Daoy (cell line): ENCODE measurements at places on chromosomes 16 and 17.

- DNase-seq: no peak
Observed at GRCh38 chr17:79594271-79594670, 16.6 kb downstream of the RBFOX3 start.

DNA sequence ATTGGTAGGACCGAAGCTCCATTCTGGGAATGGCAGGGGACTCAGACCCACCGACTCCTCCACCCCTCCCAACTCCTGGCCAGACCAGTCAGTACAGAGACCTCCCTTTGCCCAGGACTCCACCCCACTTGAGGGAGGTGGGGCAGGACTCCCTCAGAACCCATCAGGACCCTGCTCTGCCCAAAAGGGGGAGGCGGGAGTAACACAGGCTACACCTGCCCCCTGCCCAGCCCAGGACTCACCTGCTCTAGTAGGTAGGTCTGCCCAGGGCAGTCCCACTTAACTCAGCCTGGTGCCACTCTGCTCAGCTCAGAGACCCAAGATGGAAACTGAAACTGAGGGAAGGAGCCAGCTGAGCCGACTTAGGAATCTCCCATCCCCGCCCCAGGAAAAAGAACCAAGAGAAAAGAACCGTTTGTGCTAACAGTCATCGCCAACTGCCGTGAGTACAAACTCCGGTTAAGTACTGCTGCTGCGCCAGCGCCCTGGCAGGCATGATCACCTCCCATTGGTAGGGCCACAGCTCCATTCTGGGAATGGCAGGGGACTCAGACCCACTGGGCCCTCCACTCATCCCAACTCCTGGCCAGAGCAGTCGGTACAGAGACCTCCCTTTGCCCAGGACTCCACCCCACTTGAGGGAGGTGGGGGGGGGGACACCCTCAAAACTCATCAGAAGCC lies 503 bp downstream of the DHX58 start:
- DNase-seq: peak; percentile 54

GRCh38 chr16:80231888-80232287 lies 308.9 kb upstream of the DYNLRB2 start:
- DNase-seq: peak; percentile 89

- DNase-seq: no peak
Observed at GRCh38 chr17:27666831-27667560, 36.0 kb downstream of the LGALS9 start.

DNA sequence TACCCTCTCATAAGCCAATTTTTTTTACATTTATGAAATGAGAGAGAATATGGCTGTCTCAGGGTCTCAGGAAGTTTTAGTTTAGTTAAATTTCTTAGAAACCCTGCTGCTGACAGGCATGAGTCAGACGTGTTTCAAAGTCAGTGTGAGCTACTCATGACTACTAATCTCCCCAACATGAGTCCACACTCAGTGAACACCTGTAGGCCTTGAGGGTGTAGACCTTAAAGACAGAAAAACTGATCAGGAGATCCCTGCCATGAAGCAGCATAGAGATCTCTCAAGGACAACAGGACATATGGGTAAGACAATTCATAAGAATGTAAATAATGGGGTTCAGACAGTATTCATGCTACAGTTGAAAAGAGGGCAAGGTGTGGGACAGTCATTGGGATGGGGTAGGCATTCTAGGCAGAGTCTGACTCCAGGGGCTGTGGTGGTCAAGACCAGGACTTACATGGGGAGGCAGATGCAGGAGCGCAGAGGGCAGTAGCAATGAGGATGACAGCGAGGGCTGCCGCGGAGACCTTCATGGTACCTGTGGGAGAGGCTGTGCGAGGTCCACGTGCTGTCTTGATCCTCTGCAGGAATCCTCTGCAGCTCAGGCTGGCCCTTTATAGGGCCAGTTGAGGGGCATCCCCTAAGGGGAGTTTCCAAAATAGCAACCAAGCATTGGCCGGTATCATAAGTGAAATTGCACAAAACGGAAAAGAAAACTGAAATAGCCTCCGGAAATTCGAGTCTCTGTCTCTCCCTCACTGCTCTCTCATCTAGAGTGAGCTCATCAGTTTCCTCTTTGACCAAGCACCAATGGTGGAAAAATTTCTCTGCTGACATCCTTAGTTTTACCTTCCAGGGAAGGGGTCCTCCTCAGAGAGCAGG lies at the start of gene CCL5:
Gene CCL5 (minus strand): TSS at position 588 of the 882 bp plus-strand sequence.
- DNase-seq: peak; percentile 25

DNA sequence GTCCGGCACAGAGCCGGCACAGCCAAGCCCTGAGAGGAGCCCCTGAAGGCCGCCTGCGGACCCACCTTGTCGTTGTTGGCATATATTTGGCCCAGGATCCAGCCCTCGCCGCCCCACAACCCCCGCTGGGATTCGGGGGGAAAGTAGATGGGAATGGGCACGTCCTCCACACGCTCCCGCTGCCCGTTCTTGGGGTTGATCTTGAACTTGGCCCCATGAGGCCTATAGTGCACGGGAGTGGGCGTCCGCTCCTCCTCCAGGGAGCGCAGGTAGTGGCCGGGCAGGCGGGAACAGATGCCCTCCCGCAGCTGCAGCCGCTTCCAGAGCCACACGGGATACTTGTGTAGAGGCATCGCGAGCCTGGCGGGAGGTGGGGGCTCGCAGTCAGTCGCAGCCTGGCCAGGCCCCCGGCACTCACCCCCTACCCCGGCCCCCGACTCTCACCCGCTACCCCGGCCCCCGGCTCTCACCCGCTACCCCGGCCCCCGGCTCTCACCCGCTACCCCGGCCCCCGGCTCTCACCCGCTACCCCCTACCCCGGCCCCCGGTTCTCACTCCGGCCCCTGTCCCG lies 387 bp downstream of the MRPL28 start:
- no peak for DNase-seq

DNA sequence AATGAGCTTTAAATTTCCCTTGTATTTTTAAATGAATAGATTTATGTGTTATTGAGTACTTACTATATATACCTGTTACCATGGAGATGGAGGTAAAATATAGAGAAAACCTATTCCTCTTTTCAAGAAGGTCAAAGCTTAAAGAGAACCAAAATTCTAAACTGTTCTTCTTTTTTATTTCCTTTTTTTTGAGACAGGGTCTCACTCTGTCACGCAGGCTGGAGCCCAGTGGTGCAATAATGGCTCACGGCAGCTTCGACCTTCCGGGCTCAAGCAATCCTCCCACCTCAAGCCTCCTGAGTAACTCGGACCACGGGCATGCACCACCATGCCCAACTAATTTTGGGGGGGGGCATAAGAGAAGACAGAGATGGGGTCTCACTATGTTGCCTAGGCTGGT lies 25.0 kb upstream of the TMEM97 start:
- DNase-seq: no peak

GRCh38 chr17:72407931-72408330 lies 287.1 kb downstream of the SOX9 start:
- DNase-seq: no peak

- peak; percentile 70 for DNase-seq
Observed at GRCh38 chr17:6523330-6523729, 33.0 kb downstream of the PITPNM3 start.

GRCh38 chr17:29835435-29836351 lies 94.3 kb downstream of the SSH2 start:
- peak; percentile 42 for DNase-seq

DNA sequence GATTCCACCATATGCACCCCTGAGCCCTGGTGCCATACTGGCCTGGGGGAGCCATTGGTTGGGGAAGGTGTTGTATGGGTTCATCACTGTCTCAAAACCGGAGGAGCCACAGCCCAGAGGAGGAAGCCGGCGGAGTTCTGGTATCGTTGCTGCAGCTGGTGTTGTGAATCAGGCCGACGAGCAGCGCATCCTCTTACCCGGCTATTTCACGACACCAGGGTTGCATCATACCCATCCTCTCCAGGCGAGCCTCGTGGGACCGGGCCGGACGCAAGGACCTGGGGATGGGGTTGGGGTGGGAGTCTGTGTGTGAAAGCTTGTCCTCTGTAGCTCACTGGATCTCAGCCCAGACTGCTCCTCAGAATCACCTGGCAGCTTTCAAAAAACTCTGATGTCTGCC lies 6.6 kb upstream of the SLC12A3 start:
- DNase-seq: no peak

DNA sequence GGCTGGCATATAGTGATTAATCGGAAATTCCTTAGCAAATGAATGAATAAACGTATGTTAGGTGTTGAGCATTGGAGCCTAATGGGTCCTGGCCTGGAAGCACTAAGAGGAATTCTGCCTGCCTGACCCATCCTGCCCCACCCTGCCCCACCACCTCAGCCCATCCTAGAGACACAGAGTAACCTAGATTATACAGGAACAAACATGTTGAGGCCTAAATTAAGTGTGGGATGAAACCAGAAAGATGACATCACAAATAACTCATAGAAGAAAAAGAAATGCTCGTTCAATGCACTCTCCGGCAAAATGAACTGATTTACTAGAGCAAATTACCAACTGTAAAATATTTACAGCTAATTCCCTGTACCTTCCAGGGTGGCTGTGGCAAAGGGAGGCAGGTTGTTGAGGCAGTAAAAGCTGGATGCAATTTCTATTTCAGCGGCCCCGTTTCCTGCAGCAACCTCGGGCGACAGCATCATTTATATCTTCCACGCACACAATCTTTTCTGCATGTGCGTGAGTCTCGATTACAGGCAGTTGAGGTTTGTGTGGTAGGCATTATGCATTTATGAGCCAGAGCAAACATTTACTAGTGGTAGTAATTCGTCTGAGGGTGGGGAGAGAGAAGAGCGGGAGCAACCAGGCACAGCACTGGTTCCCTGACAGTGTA lies 417.2 kb downstream of the HS3ST4 start:
- no peak for DNase-seq

DNA sequence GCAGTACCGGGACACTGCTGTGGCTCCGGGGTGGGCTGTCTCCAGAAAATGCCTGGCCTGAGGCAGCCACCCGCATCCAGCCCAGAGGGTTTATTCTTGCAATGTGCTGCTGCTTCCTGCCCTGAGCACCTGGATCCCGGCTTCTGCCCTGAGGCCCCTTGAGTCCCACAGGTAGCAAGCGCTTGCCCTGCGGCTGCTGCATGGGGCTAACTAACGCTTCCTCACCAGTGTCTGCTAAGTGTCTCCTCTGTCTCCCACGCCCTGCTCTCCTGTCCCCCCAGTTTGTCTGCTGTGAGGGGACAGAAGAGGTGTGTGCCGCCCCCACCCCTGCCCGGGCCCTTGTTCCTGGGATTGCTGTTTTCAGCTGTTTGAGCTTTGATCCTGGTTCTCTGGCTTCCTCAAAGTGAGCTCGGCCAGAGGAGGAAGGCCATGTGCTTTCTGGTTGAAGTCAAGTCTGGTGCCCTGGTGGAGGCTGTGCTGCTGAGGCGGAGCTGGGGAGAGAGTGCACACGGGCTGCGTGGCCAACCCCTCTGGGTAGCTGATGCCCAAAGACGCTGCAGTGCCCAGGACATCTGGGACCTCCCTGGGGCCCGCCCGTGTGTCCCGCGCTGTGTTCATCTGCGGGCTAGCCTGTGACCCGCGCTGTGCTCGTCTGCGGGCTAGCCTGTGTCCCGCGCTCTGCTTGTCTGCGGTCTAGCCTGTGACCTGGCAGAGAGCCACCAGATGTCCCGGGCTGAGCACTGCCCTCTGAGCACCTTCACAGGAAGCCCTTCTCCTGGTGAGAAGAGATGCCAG lies 12.9 kb downstream of the STH start:
- no peak for DNase-seq

DNA sequence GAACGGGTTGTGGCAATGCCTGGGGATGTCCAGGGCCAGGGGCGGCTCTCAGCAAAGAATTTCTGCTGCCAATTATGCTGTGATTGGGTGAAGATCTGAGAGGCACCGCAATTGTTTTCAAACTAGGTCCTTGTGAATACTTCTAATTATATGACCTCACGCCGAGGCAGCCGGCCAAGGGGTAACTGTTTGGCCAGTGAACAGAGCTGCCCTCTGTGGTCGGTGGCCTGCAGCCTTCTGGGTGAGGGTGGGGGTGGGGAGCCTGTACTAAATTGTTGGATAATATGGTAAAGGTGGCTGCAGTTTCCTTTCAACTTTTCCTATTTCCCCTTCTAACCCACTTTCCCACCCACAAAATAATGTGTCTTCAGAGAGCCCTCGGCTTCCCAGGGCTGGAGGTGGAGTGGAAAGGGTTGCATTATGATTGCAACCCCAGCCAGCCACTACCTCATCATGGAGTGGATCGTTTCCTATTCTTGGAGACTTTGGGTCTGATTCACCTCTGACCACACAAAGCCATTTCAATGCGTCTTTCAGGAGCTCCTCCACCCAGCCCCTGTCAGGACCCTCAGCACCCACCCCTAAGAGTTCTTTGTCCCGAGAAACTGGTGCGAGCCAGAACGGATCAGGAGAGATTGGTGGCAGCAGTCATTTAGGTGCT lies 2.0 kb upstream of the DNAI2 start:
- DNase-seq: peak; percentile 50

GRCh38 chr17:49729069-49729468 lies 21.3 kb upstream of the SLC35B1 start:
- no peak for DNase-seq

- DNase-seq: no peak
Observed at GRCh38 chr16:23895052-23895451, 59.3 kb downstream of the PRKCB start.

DNA sequence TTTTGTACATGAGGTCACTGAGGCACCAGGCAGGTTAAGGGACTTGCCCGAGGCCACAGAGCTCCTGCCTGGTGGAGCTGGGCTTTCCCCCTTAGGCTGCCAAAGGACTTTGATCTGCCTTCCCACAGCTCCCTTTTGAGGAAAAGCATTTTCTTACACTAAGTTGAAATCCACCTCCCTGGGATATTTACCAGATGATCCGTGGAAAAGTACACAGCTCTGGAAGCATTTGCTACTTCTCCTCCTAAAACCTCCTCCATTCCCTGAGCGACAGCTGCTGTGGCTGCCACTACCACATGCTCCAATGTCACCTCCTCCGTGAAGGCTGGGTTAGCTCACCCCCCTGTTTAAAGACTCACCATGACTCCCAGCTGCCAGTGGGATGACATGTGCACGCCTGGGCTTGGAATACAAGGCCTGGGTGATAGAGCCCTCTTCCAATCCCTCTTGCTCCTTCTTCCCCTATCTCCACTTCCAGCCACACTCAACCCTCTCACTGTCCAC lies 1.2 kb upstream of the MPRIP start:
- peak; percentile 69 for DNase-seq

DNA sequence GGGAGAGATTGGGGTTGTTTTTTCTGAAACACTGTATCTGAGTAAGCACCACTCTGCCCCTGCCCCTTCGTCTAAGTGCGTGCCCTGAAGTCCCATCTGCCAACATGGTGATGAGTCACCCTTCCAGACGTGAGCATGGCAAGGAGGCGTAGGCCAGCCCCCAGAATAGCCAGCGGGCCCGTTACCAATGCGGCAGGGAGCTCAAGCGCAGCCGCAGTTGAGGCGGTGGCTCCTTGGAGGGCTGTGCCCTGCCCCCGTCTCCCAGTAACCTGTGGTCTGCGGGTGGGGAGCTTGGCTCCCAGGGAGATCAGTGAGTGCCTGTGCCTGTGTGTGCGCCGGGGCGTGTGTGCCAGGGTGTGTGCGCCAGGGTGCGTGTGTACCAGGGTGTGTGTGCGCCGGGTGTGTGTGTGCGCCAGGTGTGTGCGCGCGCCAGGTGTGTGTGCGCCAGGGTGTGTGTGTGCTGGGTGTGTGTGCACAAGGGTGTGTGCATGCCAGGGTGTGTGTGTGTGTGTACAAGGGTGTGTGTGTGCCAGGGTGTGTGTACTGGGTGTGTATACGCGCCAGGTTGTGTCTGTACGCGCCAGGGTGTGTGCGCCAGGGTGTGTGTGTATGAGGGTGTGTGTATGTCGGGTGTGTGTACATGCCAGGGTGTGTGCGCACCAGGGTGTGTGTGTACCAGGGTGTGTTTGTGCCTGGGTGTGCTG lies 98.6 kb upstream of the CHMP6 start:
- DNase-seq: peak; percentile 98

GRCh38 chr16:30700491-30700890 lies 1.5 kb downstream of the SRCAP start:
- no peak for DNase-seq

- peak; percentile 92 for DNase-seq
Observed at GRCh38 chr17:28717578-28718332, at the start of gene RAB34. TSS of gene RAB34 (minus strand) at chr17:28717868. CDS start at chr17:28717266, 602 bp downstream.
